ENCODE measurements at places on chromosomes 12 and 14.

DNA sequence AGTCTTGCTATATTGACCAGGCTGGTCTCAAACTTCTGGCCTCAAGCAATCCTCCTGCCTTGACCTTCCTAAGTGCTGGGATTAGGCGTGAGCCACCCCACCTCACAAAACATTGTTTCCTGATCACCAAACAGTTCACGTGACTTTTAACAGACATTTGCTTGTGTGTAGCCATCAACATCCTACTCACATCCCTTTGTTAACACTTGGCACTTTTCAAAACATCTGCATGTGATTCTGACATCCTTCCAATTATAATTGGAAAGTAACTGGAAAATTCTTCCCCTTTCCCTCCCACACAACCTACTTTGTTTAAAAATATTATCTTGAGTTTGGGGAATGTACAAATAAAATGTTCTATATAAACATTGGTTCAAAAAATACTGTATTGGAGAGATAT lies 317.9 kb downstream of the PCNX1 start:
- DNase-seq: no peak

- DNase-seq: peak; percentile 82
Observed at GRCh38 chr12:62977418-62977817, 42.5 kb upstream of the PPM1H start.

DNA sequence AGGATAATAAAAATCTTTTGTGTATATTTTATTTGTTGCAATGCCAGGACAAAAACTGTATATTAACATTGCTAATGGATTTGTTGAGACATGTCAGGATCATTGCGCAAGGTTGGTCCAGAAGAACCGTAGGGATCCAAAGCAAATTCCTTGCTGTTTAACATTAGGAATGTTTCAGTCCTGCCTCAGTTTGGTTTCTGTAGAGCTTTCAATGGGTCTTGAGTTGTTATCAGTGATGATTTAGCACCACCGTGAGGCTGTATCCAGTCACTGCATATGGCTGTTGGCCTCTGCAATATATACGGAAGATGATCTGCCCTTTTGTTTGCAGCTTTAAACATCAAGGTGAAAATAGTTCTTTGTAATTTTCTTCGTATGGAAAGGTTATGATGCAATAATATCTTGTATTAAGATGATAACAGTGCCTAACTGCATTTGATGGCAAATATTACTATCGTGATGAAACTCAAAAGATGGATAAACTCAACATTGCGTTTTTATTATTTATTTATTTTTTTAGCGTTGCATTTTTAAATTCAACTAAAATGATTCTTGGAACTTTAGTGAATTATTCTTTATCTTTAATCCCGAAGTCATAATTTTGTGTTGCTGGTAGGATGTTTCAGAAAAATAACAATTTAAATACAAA lies 231.2 kb downstream of the AKAP6 start:
- DNase-seq: peak; percentile 83

DNA sequence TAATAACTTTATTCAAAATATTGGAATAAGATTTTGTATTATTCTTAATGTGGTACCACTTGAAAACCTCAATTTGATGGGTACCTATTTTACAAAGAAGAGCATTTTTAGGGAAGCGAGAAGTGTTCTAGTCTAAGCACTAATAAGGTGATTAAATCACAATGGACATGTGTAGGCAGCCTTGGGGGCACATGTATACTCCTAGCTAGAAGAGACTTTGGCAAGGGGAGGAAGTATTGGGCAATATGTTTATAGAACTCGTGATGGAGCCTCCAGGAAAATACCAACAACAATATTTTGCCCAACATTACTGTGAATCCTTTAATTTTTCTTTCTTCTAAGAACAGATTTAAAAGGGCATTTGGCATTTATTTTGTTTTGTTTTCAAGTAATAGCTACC lies 280.3 kb downstream of the ADAMTS20 start:
- DNase-seq: no peak

DNA sequence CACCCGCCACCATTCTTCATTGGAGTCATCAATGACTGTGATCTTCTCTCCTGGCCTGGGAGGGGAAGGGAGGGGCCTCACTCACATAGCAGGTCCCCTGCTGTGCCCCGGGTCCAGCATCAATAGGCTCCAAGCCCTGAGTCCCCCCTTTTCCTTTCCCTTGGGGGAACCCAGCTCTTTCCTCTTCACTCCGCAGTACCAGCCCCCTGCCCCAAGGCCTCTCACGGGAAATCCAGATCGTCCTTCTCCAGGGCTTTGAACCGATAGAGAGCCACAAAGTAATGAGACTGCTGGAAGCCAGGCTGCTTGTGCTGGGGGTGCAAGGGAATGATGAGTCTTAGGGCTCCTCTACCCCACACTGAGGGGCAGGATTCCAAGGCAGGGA lies 6.7 kb downstream of the STAC3 start:
- DNase-seq: no peak

DNA sequence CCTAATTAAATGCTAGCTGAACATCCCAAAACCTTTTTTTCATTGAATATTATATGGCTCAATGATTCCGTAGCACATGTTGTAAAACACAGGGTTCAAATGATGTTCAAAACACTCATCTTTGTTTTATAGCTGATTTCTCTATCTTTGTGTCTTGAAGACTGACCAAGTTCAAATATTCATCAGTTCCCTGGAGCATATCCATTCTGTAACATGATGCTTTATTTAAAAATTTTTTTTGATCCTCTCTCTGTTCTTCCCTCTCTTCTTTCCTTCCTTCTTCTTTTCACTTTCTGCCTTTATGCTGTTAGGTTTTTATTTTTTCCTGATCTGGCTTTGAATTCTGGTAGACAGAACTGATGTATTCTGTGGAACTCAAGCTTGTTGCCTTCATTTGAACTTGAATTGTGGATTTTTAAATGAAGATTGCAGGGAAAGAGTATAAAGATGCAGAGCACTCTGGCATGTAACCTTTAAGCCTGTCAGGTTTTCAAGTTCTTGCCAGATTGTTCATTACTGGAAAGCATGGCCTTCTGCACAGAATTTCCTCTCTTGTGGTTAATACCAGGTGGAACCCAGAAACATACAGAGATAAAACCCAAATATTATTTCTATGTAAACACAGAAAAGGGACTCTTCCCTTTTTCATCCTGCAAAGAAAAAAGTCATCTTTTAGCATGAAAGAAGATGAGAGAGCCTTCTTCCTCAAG lies 39.5 kb downstream of the PROX2 start:
- no peak for DNase-seq

All from fibroblast of skin of right quadriceps (primary cell).